ENCODE measurements at places on chromosomes 13 and 19.
A peak's percentile ranks its signal among the peaks of the same experiment; 100 is the strongest.

- no peak for DNase-seq
These were observed 44.7 kb upstream of the ZNF429 start for GRCh38 chr19:21460686-21461085.

GRCh38 chr13:19713186-19713965, 69.4 kb downstream of the PSPC1 start:
- peak; percentile 28 for DNase-seq

GRCh38 chr13:113603116-113603710, 18.7 kb downstream of the TFDP1 start:
- DNase-seq, result no peak

DNA sequence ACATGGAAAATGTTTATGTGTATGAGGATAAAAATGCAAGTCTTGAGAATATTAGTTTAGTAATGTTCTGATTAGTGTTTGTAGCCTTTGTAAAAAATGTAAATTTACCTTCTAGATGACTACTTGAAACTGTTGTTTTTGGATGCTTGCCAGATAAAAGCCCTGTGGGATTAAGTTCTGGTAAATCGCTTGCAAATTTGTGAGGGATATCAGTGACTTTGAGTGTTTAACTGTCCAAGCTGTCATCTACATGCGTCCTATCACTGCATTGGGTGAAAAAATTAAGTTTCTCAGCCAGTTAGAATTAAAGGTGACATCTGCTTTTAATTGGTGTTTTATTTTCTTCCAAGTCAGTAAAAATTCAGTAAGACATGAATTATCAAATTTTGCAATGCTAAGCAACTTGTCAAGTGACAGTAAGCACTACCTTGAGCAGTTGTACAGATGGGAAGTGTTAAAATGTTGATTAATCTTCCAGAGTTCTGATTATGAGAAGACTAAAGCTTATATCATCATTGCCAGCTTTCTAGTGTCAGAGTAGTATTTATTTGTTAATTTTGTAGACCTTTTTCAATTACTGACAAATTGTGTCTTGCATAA, 88.0 kb downstream of the PCCA start:
- DNase-seq, result no peak

DNA sequence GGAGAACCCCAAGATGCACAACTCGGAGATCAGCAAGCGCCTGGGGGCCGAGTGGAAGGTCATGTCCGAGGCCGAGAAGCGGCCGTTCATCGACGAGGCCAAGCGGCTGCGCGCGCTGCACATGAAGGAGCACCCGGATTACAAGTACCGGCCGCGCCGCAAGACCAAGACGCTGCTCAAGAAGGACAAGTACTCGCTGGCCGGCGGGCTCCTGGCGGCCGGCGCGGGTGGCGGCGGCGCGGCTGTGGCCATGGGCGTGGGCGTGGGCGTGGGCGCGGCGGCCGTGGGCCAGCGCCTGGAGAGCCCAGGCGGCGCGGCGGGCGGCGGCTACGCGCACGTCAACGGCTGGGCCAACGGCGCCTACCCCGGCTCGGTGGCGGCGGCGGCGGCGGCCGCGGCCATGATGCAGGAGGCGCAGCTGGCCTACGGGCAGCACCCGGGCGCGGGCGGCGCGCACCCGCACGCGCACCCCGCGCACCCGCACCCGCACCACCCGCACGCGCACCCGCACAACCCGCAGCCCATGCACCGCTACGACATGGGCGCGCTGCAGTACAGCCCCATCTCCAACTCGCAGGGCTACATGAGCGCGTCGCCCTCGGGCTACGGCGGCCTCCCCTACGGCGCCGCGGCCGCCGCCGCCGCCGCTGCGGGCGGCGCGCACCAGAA, 1.1 kb downstream of the SOX1 start:
- DNase-seq, result no peak

- DNase-seq, result no peak
These were observed 28.0 kb upstream of the SACS start for GRCh38 chr13:23461544-23461943.

- no peak for DNase-seq
These were observed 4.4 kb downstream of the RAB8A start for GRCh38 chr19:16116067-16116466.

DNA sequence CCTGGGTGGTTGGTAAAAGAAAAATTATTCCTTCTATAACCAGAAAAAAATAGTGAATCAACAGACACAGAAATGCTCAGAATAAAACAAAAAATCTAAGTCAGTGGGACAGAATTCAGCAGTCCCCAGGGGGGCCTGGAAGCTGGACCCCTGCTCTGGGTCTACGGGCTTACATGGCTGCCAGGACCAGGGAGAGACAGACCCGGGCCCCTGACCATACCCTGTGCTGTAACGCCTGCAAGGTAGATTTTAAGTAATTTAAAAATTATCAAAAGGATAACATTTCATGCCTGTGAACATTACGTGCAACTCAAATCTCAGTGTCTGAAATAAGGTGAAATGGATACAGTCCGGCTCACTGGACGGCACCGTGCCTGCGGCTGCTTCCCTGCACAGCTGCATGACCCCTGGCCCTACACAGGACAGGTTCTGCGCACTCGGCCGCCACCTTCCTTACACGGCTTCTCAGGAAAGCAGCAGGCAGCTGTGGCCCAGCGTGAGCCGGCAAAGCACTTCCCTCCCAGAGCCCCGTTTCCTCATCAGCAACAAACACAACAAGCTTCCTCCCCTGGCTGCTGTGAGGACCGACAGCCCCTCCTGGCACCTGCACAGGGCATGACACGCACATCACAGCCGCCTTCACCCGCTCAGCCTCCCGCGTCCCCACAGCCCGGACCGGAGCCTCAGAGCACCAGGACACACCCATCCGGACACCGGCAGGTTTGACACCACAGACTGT, 22.2 kb downstream of the RASA3 start:
- DNase-seq, result peak; percentile 75

DNA sequence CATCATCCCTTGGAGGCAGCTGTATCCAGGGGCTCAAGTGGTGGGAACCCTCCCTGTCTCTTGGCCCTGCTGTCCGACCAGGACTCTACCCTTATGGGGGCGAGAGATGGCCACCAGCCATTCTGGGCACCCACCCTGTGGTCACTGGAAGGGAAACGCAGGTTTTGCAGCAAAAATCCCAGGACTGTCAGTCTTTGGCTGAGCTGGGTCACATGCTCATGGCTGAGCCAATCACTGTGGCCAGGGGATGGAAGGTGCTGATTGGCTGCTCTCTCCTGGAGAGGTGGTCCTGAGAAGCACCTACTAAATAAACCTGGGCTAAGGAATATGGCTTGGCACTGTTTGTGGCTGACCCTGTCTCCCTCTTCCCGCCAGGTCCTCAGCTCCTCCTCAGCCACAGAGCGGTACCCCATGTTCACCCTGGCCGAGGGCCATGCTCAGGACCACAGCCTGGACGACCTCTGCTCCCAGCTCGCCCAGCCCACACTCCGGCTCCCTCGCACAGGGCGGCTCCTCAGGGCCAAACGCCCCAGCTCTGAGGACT, 8.9 kb downstream of the ATG4D start:
- peak; percentile 76 for DNase-seq

- no peak for DNase-seq
These were observed 213.7 kb downstream of the SLITRK5 start for GRCh38 chr13:87884884-87885283.

DNA sequence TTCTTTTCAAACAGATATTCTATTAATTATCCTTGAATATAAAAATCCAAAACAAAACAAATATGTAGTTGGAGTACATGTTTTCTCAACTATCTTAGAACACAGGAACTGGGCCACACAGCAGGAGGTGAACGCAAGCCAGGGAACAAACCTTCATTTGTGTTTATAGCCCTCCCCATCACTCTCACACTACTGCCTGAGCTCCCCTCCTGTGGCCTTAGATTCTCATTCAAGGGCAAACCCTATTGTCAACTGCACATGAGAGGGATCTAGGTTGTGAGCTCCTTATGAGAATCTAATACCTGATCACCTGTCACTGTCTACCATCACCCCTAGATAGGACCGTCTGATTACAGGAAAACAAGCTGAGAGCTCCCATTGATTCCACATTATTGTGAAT, 427.1 kb upstream of the PRR20A start:
- no peak for DNase-seq

- DNase-seq, result no peak
These were observed 13.4 kb downstream of the ALOX5AP start for GRCh38 chr13:30748717-30749116.

- DNase-seq, result no peak
These were observed 553.5 kb downstream of the DCT start for GRCh38 chr13:93925990-93926389.

All from hematopoietic multipotent progenitor cell treated with erythropoietin and hydrocortisone succinate and interleukin-3 and kit ligand, for 6 days (in vitro differentiated cells).